ENCODE measurements at places on chromosomes 6 and 20.
A peak's percentile ranks its signal among the peaks of the same experiment; 100 is the strongest.

GRCh38 chr20:42083280-42083679, 465.1 kb upstream of the CHD6 start:
- DNase-seq: no peak

DNA sequence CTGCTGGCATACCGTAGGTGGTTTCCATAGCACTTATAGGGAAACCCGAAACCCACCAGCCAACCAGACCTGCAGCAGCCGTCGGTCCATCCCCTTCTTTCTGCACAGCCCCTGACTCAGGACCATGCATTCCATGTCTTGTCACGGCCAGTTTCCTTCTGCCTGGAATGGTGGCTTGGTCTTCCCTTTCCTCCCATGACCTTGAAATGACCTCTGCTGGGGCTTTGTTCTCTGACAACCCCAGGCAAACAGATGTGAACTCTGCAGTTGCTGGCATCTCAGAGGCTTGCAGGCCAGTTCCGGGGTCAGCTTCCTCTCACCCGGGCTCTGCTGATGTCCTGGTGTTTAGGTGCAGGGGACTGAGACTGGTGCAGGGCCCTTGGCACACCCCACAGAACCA, 250.8 kb downstream of the SMOC2 start:
- no peak for DNase-seq

GRCh38 chr20:13913572-13913971, 76.8 kb downstream of the SEL1L2 start:
- no peak for DNase-seq

DNA sequence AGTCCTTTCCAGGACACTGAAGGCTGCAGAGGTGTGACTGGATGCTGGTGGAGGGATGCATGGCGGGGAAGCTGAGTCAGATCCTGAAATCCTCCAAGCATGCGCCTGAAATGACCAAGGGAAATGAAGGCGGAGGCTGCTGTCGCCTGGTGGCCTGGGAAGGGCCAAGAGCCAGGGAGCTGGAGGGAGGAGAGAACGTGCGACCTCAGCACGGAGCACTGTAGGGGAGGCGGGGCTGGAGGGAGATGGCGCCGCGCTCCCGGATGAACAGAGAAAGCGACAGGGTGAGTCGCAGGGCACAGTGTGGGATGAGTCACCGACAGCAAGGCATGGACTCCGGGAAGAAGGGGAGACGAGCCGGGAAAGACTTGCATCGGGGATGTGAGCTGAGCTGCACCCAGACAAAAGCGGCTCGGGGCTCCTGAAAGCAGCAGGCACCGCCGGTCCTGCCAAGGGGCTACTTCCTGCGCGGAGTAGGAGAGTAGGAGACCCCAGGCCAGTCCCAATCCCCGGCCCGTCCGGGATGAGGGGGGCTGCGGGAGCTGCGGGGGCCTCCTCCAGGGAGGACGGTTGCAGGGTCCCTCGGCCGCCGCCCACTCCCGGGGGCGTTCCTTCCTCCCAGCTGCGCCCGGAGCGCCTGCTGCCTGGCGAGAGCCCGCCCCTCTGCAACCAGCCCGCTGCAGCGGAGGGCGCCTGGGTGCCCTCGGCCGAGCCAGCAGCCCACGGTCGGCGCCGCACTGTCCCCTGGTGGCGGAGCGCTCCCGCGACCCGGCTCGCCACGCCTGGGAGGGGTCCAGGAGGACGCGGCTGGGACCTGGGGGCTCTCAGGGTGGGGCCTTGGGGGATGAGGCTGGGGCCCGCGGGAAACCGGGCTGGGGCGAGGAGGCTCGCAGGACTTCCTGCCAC, 11.0 kb upstream of the NQO2 start:
- DNase-seq: peak; percentile 90

DNA sequence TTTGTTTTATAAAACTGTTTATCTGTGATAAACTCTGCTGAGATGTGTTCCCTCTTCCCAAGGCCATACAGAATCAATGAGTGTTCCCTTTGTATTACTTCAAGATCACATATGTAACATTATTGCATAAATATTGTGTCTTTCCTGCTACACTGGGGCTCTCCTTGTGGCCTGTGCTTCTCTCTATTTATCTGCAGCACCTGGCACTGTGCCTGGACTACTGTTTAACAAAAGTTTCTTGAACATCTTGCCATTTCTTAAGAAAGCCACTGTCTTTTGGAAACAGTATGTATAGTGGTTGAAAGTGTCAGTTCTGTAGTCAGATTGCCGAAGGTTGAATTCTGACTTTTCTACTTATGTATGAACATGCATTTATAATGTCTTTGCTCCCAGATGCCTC, 169.0 kb upstream of the SCGN start:
- no peak for DNase-seq

DNA sequence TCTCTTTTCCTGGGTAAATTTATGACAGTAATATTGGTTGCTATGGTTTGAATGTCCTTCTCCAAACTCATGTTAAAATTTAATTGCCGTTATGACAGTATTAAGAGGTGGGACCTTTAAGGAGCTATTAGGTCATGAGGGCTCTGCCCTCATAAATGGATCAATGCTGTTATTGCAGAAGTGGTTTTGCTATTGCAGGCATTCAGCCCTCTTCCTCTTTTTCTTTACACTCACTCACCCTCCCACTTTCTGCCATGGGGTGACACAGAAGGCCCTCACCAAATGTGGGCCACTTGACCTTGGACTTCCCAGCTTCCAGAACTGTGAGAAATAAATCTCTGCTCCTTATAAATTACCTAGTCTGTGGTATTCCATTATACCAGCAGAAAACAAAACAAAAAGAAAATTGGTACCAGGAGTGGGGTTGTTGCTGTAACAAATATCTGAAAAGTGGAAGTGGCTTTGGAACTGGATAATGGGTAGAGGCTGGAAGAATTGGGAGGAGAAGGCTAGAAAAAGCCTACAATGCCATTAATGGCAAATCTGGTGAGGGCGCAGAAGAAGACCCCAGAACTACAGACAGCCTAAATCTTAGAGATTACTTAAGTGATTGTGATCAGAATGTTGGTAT, 24.8 kb upstream of the IGF2R start:
- DNase-seq: no peak

- DNase-seq: no peak
Observed at GRCh38 chr6:114452785-114453401, 110.1 kb upstream of the HS3ST5 start.

DNA sequence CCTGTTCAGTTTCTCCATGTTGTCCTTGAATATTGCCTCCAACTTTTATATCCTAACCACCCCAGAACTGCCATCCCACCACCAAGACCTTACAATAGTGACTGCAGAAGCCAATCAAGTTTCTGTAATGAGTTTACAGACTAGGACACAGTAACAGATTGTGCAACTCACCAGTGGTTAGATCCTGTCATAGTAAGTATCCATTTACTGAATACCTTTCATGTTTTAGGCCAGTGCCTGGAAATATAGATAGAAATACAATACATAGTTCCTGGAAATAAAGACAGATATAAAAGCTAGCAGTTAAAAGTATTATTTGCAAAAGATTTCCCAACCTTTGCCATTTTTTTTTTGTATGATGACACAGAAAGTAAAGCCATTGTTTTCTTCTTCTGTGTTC, 471.8 kb upstream of the BTBD3 start:
- DNase-seq: no peak

DNA sequence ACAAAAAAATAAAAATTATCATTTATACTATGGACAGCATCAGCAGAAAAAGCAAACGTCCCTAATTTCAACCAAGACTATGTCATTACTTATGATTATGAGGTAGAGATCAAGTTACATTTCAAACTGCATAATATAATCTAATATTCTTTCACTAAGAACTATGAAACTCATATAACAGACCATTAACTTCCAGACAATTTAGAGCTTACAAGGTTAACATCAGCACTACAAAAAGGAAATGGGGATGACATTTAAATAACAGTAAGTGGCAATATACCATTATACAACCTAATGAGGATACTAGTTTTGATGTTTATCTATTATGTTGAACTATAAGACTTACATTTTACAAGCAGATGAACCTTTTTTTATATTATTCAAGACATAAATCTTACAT, 261.0 kb upstream of the THEMIS start:
- DNase-seq: no peak

DNA sequence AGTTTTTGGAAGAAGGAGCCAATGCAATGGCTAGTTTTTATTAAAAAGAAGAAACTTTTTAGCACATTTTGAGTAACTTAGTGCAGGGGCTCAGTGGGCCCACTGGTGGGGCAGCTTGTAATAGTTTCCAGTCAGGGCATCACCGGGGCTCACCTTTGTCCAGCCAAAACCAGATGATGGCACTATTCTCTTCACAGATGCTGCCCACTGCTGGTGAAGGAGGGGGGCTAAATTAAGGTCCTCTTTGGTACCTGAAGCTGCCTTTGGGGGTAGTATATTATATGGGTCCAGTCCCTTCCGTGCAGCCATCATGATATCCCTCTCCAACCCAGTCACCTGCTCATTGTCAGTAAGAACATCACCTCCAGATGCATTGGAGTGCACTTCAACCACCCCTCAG, 182.9 kb downstream of the PDE7B start:
- DNase-seq: no peak

DNA sequence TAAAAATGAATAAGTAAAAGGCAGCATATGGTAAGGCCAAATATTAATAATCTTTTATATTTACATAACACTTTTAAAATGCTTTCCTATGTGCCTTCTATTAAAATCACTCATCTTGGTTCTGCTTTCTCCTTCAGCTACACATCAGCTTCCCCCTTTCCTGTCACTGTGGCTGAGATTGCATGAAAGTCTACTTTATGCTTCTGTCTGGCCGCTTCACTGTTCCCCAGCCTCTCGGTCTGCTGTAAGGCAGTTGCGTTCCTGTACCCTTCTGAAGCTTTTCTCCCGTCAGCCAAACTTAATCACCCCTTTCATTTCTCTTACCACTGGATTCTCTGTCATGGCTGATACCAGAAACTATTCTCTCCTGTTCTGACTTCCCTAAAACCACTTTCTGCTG, 34.6 kb downstream of the SOX4 start:
- DNase-seq: no peak

DNA sequence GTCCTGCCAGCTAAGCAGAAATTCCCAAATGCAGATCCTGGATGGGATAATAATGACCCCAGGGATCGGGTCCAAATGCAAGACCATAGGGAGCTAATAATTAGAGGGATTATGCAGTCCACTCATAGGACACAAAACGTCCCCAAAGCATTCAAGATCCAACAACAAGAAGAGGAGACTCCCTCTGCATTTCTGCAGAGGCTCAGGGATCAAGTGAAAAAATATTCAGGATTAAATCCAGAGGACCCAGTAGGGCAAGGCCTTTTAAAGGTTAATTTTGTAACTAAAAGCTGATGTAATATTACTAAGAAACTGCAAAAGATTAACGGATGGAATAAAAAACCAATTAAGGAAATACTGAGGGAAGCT, 22.2 kb downstream of the HLA-A start:
- DNase-seq: no peak

GRCh38 chr6:113995634-113996033, 24.7 kb upstream of the HDAC2 start:
- no peak for DNase-seq

DNA sequence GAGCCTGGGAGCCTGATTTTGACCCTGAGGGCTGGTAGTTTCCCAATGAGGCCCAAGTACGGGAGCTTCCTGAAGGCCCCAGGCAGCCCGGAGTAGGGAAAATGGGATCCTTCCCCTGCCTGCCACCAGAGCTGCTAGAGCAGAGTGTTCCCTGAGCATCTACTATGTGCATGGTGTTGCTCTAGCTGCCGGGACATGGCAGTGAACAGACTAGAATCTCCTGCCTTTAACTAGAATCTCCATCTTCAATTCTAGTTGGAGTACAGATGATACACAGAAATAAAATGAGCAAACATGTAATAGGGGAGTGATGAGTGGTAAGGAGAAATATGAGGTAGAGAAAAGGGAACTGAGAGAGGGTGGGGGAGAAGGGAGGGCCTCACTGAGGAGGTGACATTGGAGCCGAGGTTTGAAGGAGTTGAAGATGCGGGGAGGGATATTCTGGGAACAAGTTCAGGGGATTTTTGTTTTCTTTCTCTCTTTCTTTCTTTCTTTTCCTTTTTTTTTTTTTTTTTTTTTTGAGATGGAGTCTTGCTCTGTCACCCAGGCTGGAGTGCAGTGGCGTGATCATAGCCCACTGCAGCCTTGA, 18.5 kb downstream of the VSTM2L start:
- DNase-seq: no peak
